ENCODE measurements at places on chromosomes 4 and X. TPM values are rescaled to one million over a fixed set of nuclear protein-coding genes. Genes with fewer than 3 reads are reported as not detected.

POU3F4 gene
- polyA plus RNA-seq, result not detected

CTAG1A gene
- not detected for polyA plus RNA-seq

HTT gene
- 5.1 TPM for polyA plus RNA-seq

PAGE4 gene
- polyA plus RNA-seq, result not detected

ASMTL gene
- polyA plus RNA-seq, result 47.9 TPM

GRCh38 chr4:72295966-72296557 is 264.3 kb downstream of the NPFFR2 start:
- no peak for DNase-seq

GRCh38 chr4:168854350-168854921 is 155.6 kb downstream of the CBR4 start:
- DNase-seq, result no peak

- DNase-seq, result no peak
Observed at GRCh38 chr4:76640353-76640910, 205.4 kb downstream of the SHROOM3 start.

Data from CD8-positive, alpha-beta memory T cell (primary cell).